T-helper 22 cell (primary cell): ENCODE measurements at places on chromosomes 3 and 15.

- DNase-seq: peak; percentile 43
These were observed 589 bp downstream of the NEIL1 start for GRCh38 chr15:75347222-75348033.

DNA sequence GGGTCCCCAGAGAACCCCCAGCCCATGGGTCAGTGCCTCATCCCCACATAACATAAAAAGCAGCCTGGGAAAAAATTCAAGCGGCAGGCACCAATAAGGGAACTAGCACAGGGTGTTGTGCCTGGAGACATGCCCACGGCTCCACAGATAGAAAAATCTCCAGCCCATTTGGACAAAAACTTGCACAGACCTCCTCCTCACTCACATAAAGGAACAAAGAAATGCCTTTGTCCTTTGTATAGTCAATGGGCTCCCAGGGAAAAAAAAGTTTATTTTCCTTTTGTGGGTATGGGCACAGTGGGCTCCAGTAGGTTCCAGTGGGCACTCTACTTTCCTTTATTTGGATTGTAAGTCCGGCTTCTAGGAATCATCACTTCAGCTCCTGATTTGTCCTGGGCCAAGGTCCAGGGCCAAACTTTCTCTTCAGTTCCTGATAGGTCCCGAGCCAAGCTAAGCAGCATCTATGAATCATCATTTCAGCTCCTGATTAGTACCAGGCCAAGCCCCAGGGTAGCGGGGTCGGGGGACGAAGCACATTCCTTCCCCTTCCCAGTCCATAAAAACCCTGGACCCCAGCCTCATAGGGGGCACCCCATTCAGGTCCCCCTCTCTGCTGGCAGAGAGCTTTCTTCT is 1.6 kb upstream of the DNAH12 start:
- DNase-seq: no peak

DNA sequence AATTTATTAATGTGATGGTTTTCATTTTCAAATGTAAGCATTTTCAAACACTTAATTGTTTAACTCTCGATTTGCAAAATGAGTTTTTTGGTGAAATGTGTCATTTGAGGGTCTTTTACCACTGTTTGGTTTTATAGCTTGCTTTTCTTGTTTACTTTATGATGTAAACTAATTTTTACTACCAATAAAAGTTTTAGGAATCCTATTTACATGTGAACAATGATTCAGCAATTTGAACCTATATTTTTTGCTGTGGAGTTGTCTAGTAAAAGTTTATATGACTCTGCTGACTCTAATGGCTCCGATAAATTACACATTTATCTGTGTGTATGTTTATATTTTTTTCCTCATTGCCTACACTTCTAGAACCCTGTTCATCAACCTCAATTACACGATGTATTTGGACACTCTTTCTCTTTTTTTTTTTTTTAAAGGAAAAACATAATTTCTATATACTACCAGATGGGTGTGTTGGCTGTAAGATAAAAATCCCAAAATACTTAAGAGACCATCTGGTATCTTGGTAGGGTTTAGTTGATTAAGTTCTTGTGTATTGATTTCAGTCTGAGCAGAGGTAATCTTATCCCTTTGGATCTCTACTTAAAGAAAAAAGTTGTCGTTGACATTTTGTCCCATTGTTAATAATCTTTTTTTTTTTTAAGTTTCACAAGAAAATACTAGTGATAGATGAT is 89.5 kb downstream of the PTPRG start:
- no peak for DNase-seq

DNA sequence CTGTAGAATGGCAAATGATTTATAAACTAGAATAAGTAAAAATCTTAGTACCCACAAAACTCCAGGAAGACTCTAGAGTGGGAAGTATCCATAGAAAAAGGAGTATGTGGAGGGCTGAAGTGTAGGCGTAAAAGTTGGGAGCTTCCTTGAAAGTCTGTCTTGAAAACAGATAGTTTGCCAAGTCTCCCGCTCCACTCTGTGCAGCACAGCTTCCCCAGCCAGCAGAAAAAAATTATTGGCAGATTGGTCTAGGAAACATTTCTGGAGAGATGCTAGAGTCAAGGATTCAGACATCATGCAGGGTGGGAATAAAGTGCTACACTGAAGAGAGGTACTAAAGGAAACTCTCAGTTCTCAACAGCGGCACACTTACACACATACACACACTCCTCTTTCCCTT is 53.4 kb upstream of the CD200R1L start:
- no peak for DNase-seq

DNA sequence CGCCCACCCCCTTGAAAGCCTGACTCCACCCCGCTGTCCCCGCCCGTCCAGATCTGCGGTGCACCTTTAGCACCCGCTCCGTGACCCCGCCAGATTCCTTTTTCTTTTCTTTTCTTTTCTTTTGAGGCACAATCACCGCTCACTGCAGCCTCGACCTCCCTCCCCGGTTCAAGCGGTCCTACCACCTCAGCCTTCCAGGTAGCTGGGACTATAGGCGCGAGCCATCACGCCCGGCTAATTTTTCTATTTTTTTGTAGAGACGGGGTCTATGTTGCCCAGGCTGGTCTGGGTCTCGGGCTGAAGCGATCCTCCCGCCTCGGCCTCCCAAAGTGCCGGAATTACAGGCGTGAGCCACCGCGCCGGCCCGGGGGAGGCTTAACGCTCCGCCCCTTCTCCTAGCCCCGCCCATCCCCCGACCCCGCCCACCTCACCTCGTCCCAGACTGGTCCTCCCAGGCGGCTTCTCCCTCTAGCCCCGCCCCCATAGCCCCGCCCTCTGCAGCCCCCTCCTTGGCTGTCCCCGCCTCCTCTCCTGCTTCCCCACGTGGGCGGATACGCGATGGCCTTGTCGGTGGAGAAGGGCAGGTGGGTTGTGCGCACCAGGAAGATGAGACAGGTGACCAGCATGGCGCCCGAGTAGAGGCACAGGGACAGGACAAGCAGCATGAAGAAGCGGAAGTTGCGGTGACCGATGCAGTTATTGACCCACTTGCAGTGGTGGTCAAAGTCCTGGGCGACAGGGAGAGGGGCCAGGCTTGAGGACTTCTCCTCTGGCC is 3.2 kb downstream of the ZDHHC19 start:
- DNase-seq: peak; percentile 57

- DNase-seq: no peak
These were observed 26.8 kb downstream of the KLHL25 start for GRCh38 chr15:85767785-85768529.

DNA sequence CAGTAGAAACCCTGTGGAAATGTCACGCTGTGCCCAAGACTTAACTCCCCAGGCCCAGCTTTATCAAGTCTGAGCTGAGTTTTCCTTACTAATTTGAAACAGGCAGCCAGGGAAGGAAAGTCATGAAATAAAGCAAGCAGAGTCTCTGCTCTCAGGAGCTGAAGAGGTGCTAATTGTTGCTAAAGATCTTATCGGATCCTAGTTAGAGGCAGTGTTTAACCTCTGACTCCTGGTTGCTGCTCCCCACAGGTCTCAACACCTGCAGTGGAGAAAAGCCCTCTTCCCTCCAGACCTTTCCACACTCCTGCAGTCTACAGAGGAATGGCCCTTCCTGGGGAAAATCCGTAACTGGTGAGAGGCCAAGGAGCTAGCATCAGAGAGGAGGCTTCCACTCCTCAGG is 628.2 kb downstream of the NTRK3 start:
- DNase-seq: no peak

DNA sequence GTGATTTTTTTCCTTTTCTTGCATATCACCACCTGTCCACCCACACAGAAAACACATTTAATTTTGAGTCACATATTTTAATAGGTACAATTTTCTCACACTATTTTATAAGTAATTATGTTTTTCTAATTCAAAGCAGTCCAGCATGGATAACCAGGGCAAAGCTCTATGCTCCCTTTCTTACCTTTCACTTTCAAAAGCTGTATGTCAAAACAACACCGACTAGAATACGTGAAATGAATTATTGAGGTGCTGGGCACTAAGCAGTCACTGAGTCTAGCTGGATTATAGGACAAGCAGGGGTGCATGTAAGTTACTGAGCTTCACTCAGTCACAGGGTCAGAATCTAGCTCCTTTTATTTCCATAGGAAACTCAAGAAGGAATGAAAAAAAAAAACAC is 60.6 kb downstream of the LSAMP start:
- DNase-seq: no peak

- DNase-seq: no peak
These were observed 299.9 kb upstream of the MME start for GRCh38 chr3:154780263-154780662.

GRCh38 chr3:144324076-144324475 is 352.5 kb downstream of the DIPK2A start:
- DNase-seq: no peak

DNA sequence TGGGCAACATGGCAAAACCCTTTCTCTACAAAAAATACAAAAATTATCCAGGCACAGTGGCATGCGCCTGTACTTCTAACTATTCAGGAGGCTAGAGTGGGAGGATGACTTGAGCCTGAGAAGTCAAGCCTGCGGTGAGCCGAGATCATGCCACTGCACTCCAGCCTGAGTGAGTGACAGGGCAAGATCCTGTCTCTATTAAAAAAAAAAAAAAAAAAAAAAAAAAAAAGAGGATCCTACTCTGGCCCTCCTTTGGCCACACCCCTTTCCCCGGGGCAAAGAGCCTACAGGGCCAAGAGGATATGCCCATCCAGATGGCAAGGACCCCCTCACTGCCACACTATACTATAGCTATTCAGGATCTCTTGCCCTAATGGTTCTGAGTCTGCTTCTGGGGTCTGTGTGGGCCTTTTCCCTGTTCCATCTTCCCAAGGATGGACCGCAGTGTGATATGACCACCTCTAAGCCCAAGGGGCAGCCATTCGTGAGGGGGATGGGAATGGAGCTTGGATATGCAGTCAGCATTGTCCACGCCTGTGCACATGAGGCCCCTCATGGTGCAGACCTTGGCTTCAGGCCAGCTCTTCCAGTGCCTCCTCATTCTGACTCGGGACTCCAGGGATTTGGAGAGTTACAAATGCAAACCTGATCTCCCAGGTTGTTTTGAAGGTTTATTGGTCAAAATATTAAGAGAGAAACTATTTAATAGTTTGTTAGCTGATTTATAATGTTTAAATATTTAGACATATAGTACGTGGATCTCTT is 7.3 kb downstream of the TYRO3 start:
- no peak for DNase-seq

DNA sequence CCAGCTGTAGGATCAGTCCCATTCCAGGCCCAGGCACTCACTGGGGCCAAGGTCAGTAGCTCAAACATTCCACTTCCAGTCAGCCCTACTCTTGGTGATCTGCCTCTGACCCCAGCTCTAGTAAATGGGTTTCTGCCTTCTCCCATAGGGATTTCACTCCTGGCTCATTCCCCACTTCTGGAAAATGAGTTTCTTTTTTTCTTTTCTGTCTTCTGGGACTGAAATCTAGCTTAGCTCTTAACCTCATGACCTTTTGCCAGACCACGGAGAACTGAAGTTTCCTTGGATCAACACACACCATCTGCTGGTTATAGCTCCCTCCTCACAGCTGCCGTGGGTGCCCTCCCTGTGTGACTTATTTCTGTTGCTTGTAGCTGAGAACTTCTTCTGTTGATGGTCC is 21.3 kb downstream of the MME start:
- no peak for DNase-seq

GRCh38 chr3:81554801-81555200 is 206.6 kb downstream of the GBE1 start:
- no peak for DNase-seq

DNA sequence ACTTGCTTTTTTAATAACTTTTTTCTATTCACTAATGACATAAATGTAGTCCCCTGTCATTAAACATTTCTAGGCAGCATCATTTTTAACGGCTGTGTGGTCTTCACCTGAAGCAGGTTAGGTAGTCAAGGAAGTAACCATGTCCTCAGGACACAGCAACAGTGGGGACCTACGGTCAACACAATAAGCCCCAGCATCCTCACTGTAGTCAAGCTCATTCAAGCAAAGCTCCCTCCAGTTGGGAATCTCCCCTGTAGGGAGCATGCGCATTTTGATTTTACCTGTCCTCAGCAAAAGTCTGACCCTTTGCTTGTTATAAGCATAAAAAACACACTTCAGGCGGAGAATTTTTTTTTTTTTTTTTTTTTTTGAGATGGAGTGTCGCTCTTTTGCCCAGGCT is 151.4 kb downstream of the SHQ1 start:
- no peak for DNase-seq

DNA sequence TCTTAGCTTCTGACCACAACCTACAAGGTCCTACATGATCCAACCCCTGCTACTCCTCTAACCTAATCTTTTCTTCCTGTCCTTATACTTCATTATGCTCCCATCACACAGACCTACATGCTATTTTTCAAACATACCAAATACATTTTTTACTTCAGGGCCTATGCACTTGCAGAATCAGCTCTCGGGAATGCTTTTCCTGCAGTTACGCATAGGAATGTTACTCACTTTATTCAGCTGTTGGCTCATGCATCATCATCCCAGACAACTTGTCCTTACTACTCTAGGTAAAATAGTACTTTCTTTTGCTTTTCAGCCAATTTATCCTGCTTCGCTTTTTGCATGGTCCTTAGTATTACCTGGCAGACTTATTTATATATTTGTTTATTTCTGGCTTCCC is 105.6 kb downstream of the OXSM start:
- DNase-seq: no peak

GRCh38 chr3:101574388-101575112 is 570 bp downstream of the PCNP start:
- no peak for DNase-seq

DNA sequence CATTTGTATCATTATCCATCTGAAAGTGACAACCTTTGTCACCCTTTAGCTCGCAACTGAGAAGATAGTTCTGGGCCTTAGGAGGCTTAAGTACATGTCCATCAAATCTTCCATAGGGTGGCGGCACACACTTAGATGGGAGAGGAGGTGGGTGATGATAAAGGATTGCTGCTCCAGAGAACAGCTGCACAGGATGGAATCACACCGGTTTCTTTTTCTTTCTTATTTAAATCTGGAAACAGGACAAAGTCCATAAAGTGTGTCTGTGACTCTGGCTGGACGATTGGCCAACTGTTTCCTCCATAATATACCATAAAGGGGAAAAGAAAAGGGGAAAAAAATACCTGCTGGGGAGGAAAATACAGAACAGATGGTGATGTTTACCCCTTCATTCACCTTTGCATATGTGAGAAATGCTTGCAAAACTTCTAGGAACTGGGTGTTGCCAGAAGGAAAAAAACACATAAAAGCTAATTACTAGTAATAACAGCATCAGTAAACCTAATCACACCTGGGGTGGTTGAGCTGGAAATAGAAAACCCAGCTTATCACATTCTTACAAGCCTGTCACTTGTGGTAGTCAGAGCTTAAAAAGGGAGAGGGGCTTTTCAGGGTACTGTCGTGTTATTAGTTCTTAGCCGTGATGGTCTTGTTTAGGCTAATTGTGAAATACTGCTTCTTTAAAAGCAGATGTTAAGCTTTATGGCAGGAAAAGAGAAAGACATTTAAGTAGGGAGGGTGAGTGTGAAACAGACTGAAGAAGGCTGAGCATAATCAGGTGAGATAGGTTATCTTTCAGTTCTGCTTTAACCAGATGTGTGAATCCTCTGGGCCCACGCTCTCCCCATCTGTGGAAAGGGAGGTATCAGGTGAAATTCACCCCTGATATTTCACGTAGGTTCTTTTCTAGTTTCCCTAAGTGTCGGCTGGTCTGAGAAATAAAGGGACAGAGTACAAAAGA is 16.7 kb downstream of the C2CD4A start:
- DNase-seq: no peak
